ENCODE measurements at places on chromosomes 3 and 15.

GRCh38 chr3:149448331-149448831 is 26.1 kb upstream of the TM4SF4 start:
- DNase-seq = no peak

DNA sequence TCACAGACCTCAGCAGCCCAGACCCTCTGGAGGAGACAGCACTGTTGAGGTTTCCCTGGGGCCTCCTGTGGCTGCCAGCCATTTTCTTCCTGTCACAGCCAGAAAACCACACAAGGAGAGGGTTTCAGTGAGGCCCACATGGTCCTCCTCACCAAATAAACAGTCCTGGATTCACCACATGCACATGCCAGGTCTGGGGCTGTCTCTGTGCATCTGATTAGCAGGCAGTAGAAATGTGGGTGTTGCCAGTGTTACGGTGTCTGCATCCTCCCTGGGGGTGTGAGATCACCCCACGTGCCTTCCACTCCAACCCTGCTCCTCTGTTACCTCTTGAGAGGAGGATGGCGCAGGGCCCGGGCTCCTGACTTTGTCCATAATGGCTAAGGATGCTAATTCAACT is 140.4 kb downstream of the CHDH start:
- DNase-seq = no peak

- no peak for DNase-seq
Observed at GRCh38 chr3:17356585-17356984, 385.8 kb downstream of the TBC1D5 start.

GRCh38 chr3:85342915-85343314 is 384.1 kb downstream of the CADM2 start:
- no peak for DNase-seq

DNA sequence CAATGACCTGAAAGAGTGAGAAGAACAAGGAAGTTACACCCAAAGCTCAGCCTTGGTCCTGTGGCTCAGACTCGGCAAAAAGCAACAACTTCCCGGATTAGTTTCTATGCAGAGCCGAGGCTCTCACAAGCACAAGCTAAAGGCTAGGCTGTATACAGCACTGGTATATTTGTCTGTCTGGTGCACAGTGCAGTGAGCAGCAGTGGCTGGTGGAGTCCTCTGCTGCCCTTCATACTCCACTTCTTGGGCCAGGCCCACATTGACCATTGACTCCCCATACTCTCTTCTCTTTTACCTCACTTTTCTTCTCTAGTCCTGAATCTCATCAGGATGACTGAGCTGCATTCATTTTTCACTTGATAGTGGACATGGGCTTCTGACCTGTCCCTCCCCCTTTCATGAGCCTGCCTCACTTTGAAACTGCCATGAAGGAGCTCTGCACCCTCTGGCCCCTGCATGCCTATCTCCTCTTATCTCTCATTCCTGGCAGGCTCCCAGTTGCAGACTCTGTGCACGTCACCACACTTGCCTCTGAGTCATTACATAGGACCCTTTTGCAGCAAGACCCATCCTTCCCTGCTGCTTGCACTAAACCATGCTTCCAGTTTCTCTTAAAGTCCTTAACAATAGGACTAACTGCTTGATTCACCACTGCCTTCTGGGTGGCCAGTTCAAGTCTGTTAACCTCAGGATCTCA is 379.3 kb downstream of the NTRK3 start:
- DNase-seq = peak; percentile 32
